ENCODE measurements at places on chromosomes 1 and 21.

DNA sequence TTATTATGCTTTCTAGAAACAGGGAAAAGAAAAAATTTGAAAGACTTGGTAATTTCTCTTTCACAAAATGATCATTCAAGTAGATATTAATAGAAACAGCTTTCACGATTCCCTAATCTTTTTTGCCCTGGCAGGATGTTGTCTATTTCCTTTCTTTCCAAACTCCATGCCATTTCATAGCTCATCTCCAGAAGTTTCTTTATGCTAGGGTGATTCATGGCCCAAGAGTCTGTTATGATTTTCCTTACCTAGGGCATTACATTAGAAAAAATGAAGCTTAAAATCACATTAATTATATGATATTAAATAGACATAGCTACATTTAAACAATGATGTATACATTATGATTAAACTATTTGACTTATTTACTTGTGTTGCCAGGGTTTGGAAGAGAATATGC, 762.1 kb downstream of the LTN1 start:
- DNase-seq, result no peak

GRCh38 chr1:23664837-23665795, 26.5 kb upstream of the RPL11 start:
- DNase-seq, result peak; percentile 56

DNA sequence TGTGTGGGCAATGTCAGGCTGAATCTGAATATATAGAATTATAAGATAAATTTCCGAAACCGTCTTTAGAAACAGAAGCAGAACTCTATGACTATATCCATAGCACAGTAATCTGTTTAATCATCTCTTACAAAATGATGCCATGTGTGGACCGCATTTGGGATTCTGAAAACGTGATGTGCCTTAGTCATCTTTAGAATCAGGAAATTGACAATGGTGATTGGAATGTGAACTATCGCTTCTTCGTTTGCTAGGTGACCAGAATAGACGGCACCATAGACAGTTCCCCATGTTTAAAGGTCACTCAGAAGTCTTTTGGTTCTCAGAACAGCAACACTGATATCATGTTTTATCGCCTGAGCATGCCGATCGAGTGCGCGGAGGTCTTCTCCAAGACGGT, 300.3 kb downstream of the ZP4 start:
- DNase-seq, result no peak

DNA sequence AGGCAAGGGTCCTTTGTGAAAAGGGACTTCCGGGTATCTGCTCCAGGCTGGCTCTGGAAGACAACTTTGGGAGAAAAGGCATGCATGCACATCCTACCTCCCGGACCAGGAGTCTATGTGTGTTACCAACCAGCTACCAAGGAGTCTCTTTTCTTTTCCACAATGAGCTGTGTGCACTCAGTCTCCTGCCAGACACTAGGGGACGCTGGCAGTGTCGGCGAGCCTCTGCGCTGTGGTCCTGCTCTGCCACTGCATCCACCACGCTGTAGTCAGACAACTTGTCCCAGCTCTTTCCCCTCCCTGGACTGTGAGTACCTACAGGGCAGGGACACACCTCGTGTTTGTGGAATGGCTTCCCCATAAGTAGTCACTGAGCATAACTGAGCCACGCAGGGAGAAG, 5.1 kb upstream of the SSR2 start:
- DNase-seq, result peak; percentile 78

GRCh38 chr1:151994956-151995355, 1.3 kb upstream of the S100A10 start:
- no peak for DNase-seq

DNA sequence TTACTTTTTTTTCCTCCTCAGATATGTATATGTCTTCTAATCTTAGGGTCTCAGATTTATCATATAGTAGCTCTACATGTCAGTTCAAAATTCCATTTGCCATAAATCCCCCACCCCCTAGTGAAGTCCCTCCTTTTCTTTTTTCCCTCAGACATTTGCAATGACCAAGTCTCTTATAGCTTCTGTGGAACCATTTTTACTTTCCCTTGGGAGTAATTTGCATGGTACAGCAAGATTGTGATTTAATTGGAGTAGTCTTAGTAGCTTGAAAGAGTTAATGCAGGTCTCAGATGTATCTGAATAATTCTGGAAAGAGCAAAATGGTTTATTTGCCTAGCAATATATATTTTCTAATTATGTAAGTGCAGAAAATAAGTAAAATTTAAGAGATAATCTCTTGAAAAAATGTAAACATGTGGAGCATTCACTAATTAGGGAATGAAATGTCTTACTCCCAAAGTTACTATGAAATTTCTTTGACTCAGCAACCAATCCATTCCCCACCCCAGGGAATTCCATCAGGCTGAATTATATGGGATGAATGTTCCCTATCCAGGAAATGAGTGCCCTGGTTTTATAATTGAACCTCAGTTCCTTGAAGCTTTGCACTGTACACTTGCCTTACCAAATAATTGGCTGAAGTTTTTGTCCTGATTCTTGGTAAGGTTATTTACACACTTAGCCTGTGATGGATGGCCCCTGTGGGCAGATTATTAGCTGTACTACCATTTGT, 267.0 kb downstream of the DNM3 start:
- no peak for DNase-seq

DNA sequence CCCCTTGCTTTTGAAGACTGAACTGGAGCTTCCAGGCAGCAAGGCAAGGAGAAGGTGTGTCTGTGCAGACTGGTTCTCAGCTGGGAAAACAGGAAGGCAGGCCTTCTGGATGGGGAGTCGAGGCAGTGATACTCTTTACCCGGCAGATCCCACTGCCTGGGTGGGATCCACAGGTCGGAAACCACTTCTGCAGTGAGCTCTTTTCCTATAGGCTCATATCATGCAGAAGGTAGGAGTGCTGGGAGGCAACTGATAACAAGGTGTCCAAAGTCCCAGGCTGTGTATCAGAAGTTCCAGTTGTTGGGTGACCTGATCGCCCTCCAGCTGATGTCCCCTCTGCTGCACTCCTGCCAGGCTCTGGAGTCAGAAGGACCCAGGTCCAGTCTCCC, 17.1 kb downstream of the ACOT11 start:
- DNase-seq, result no peak

DNA sequence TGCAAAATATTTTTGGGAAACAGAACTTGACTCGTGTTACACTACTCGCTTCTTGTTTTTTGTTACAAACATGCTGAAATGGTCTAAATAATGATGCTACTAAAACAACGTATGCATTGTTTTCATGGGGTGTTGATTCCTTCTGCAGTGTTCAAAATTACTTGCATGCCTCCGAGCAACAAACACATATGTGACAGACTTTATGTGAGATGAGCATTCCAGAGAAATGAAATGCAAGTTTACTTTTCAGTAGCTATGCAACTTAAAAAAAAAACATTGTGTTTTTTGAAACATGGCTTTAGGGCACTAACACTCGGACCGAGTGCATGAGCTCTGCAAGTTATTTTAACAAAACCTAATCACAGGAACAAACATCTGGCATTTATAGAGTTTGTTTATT, 84.8 kb downstream of the CAMTA1 start:
- DNase-seq, result no peak

DNA sequence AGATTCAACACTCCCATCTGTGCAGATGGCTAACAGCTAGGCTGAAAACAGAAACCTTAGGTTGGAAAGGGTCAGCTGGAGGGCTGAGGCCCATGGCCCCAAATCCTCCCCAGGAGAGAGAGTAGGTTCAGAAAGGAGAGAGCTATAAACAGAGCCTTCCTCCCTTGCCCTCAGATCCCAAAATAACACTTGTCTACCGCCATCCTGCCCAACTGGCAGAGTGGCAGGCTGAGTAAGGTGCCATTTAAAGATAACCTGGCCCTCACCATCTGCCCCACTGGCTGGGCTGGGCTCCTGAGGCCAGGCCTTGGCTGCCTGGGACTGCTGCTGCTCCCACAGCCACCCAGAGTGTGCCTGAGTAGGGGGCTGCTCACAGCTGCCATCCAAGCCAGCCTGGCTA, 4.3 kb upstream of the SHISA4 start:
- peak; percentile 72 for DNase-seq

DNA sequence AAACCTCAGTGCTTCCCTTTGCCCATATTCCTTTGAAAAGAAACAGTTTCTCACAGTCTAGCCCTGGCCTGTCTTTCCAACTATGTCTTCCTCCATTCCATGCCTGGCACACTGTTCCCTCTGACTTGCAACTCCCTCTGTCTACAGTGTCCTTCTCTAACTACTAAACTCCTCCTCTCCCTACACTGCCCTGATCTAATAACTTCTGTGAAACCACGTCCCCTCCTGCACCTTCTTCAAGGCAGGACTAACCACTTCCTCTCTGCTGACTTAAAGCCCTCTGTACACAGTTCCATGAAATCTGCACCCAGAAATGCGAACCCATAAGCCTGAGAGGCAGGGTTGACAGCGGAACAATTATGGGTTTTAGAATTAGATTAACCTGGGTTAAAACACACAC, 62.2 kb upstream of the ATP1B1 start:
- peak; percentile 69 for DNase-seq

DNA sequence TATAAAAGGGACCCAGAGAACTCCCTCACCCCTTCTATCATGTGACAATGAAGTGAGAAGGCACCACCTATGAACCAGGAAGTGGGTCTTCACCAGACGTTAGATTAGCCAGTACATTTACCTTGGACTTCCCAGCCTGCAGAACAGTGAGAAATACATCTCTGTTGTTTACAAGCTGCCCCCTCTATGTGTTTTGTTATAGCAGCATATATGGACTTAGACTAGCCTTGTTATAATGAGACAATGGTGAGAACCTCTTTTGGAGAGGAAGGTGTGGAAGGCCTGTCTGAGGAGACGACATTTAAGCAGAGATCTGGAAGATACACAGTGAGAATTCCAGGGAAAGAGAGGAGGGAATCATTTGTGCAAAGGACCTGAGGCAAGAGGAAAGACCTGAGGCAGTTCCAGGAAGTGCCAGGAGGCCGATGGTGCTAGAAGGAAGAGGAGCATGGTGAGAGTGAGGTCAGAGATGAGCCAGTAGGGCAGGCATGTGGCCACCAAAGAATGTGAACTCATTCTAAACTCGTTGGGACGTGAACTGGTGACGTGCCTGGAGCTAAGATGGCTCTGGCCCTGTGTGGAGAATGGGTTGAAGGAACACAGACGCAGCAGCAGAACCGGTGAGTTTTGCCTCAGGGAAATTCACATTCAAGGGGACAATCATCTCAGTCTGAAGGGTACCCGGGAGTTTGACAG, 98.9 kb upstream of the IRF2BP2 start:
- DNase-seq, result no peak

GRCh38 chr1:54378874-54379554, 27.2 kb downstream of the SSBP3 start:
- no peak for DNase-seq

GRCh38 chr1:17236779-17237560, 11.9 kb upstream of the PADI3 start:
- DNase-seq, result peak; percentile 93
